Large intestine (tissue), 12 donors: ENCODE measurements at places on chromosomes 6 and 20. TPM values are rescaled to one million over a fixed set of nuclear protein-coding genes. Genes with fewer than 3 reads are reported as not detected.

GRCh38 chr20:31430568-31431115, 9.8 kb upstream of the DEFB123 start:
- H3K4me3 ChIP-seq: no peak overlapping the region
- H3K27ac ChIP-seq: no peak overlapping the region
- H3K36me3 ChIP-seq: no peaks in the 10 kb centered on the region
- no peak for DNase-seq

GRCh38 chr6:30612687-30613248, 4.3 kb downstream of the PPP1R10 start:
- H3K27ac ChIP-seq: no peak overlapping the region
- DNase-seq: no peak
- no peaks in the 10 kb centered on the region for H3K27me3 ChIP-seq
- no peak overlapping the region for H3K4me3 ChIP-seq
- peaks cover 29% of the 10 kb centered on the region for H3K36me3 ChIP-seq

GRCh38 chr6:104940893-104941728, 15.8 kb upstream of the LIN28B start:
- no peak overlapping the region for H3K27ac ChIP-seq
- DNase-seq: peak; percentile 57
- H3K36me3 ChIP-seq: no peaks in the 10 kb centered on the region

GRCh38 chr6:10528158-10528981, 7.2 kb downstream of the GCNT2 start:
- H3K4me1 ChIP-seq: peaks cover 9% of the 10 kb centered on the region
- peak overlapping the region; percentile 95 for H3K27ac ChIP-seq
- H3K36me3 ChIP-seq: no peaks in the 10 kb centered on the region
- no peaks in the 10 kb centered on the region for H3K27me3 ChIP-seq

The IMPG1 gene
- polyA plus RNA-seq: 3.4 TPM

DNA sequence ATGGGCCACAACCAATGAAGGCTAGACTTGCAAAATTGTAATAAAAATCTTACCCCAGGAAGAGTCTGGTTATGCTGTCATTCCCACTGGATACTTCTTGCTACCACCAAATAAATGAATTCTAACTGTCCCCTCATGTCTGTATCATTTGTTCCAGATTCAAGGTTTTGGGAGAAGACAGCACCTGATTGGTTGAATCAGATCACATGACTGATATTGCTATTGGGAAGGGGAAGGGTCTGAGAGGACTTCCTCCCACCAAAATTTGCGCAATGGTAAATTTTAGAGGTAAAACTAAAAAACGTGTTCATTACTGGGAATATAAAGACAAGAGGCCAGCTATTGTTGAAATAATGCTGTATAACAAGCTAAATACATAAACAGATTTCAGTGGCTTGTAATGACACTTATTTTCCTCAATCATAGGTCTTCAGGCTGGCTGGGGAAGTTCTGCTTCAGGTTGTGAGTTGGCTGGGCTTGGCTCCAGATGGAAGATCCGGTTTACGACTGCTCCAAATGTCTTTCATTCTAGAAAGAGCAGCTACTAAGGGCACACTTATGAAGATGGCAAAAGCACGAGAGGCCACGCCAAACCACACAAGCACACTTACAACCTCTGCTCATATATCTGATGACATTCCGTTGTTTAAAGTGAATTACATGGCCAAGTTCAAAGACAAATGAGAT, 27.1 kb upstream of the TASP1 start:
- H3K36me3 ChIP-seq: no peaks in the 10 kb centered on the region
- DNase-seq: no peak
- H3K4me1 ChIP-seq: no peaks in the 10 kb centered on the region
- no peak overlapping the region for H3K27ac ChIP-seq
- peaks cover 2% of the 10 kb centered on the region for H3K27me3 ChIP-seq

The SLC26A8 gene
- 0.24 TPM for polyA plus RNA-seq
